HTR-8/SVneo (cell line): ENCODE measurements at places on chromosomes 12 and 14.

DNA sequence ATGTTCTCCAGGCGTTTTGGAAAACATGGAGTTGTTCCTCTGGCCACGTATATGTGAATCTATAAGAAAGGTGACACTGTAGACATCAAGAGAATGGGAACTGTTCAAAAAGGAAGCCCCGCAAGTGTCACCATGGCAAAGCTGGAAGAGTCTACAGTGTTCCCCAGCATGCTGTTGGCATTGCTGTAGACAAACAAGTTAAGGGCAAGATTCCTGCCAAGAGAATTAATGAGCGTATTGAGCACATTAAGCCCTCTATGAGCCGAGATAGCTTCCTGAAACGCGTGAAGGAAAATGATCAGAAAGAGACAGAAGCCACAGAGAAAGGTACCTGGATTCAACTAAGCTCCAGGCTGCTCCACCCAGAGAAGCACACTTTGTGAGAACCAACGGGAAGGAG is 92.5 kb upstream of the EIF5 start:
- DNase-seq = no peak

DNA sequence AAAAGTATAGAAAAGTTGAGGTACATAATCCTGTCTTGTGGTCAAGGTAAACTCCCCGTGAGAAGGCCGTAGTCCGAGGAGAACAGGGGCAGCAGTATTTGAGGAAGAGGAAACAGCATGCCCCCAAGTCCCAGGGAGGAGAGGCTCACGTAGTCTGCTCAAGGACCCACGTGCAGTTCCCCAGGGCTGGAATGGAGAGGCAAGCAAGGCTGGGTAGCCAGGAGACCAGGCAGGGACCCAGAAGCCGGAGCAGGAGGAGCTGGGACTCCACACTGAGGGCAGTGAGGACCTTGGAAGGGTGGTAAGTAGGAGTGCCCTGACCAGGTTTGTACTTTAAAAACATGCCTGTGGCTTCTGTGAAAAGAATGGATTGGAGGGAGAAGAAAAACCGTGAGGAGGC is 100.0 kb downstream of the EGLN3 start:
- no peak for DNase-seq

- no peak for DNase-seq
These were observed 6.4 kb downstream of the DDHD1 start for GRCh38 chr14:53146739-53147138.

GRCh38 chr12:26014085-26014484 is 55.6 kb downstream of the RASSF8 start:
- no peak for DNase-seq

- no peak for DNase-seq
These were observed 26.3 kb upstream of the BBS10 start for GRCh38 chr12:76374386-76375020.

- no peak for DNase-seq
These were observed 245.6 kb upstream of the RGS6 start for GRCh38 chr14:71686677-71687076.

DNA sequence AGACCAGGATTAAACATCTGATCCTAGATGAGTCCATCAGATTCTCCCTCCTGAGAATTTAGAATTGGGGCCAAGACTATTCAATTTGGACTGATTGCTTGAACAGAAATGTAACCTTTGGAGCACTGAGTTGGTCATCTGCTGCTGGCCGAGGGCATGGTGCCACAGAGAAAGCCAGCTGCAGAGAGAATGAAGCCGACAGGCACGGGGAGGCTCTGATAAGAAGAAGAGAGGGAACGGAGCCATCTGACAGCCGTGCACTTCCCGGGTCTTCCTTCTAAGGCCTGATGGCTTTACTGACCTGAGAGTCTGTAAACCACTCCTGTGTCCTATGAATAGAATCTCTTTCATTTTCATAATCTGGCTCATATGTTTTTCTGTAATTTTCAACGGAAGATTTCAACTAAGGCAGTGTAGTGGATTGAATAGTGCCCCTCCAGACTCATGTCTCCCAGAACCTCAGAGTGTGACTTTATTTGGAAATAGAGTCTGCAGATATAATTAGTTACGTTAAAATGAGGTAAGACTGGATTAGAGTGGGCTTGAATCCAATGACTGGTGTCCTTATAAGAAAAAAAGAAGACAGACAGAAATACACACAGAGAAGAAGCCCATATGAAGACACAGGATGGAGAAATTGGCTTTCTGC is 39.1 kb upstream of the FRS2 start:
- no peak for DNase-seq

- DNase-seq = no peak
These were observed 300.1 kb upstream of the FKBP4 start for GRCh38 chr12:2494486-2495192.

GRCh38 chr12:21638054-21638891 is 19.4 kb downstream of the LDHB start:
- no peak for DNase-seq

- DNase-seq = no peak
These were observed 5.6 kb downstream of the KRR1 start for GRCh38 chr12:75505706-75506312.

GRCh38 chr12:101634724-101635123 is 40.0 kb downstream of the MYBPC1 start:
- DNase-seq = no peak

DNA sequence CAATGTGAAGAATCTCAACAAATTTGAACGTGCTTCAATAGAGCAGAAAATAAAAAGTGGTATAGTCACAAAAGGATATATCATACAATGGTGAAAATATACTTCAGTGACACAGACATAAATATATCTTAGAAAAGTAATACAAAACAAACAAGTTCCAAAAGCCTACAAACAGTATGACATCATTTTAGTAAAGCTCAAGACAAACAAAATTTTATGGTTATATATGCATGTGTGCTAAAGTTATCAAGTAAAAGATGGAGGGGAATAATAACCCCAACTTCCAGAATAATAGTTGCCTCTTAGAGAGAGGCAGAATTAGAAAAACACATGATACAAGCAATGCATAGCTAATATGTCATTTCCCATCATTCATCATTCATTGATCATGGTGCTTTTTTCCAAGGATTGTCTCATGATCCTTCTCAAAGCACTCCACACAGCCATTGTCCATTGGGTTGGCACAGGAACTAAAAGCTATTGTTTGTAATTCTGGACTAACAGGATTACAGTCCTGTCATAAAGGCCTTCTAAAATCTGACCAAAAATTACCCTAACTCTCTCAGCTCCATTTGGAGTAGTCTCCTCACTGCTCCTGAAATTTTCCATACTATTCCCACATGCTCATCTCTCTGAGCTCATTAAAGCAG is 59.5 kb downstream of the IFNG-AS1 start:
- no peak for DNase-seq

- DNase-seq = no peak
These were observed 82.5 kb downstream of the NT5DC3 start for GRCh38 chr12:103758310-103759089.

DNA sequence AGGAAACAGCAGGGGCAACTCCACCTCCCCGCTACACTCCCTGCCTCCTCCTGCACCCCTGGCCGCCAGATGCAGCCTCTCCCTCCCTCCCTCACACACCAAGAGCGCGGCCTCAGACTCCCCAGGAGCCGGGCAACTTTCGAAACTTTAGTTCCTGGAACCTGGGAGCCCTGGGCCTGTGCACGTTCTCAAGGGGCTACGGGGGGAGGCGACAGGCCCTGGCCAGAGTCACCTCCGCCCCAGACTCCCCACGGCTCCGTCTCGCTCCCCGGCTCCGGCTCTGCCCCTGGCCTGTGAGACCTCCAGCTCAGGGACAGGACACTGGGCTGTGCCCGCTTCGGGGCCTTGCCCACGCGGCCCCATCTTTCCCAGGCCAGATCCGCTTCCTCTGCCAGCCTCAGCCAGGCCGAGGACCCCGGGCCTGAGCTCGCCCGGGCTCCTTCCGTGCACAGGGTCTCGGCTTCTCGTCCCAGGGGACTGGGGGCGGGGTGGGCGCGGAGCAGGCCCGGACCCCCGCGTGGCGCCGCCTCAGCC is 5.5 kb downstream of the AMN start:
- DNase-seq = no peak

- DNase-seq = no peak
These were observed 10.4 kb downstream of the APPL2 start for GRCh38 chr12:105225505-105226015.

GRCh38 chr12:47360771-47361388 is 281.1 kb upstream of the AMIGO2 start:
- no peak for DNase-seq

DNA sequence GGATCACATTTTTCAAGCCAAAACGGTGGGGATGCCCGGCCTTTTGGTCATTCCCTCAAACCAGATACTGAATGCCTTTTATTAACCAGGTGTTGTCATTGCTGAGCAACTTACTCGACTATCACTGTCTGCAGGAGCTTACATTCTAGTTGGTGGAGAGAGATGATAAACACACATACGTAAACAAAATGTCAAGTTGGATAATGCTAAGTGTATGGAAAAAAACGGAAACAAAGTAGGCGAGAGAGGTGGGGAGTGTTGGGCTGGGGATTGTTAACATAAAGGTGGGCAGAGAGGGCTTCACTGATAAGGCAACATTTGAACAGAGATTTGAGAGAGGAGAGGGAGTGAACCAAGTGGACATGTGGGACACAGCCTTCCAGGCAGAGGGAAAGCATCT is 4.5 kb downstream of the C12orf43 start:
- DNase-seq = no peak

GRCh38 chr14:80954687-80955299 is 628 bp upstream of the TSHR start:
- DNase-seq = peak; percentile 69

DNA sequence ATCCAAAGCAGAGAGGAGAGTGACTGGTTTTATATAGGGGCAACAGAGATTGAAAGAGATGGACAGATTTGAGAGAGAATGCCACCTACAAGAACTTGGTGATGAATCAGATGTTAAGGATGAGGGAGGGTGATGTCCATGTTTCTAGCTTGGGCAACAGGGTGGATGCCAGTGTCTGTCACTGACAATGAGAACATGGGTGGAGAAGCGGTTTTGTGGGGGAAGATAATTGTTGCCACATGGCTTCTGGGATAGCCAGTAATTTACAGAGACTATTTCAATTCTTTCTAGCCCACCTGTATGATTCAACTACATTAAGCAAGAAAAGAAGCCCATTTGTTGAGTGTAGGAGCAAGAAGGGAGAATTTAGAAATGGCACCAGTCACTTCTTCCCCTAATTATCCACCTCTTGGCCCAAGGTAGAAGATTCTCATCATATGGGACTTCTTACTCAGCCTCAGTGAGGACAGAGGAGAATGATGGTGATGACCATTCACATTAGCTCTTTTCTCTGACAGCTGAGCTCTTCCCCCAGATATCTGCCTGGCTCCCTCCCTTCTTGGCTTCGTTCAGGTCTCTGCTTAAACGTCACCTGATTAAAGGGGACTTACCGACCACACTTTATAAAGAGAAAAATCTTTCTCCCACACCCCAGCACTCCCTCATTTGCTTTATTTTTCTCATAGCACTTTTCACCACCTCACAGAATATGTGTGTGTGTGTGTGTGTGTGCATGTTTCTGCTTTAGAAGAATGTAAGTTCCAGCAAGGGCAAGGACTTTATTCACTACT is 117.8 kb downstream of the DUSP6 start:
- no peak for DNase-seq

- no peak for DNase-seq
These were observed 10.4 kb upstream of the FBLN5 start for GRCh38 chr14:91957876-91958313.

GRCh38 chr12:124217508-124218242 is 77.2 kb upstream of the RFLNA start:
- DNase-seq = no peak

DNA sequence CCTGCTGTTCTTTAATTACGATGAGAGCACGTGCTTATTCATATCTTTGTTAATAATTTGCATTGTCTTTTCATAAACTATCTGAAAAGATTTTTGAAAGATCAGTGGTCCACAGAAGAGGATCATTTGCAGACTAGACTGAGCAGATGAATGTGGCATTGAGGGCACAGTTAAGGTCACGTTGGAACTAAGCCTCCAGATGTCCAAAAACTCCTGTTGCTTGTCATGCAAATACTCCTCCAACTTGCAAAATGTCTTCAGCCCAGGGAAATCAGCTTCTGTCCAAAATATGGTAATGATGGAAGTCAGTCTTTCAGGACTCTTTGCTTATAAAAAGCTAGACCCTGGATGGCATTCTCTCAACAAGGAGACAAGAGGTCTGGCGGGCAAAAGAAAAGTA is 201.6 kb upstream of the TMEM260 start:
- DNase-seq = no peak

DNA sequence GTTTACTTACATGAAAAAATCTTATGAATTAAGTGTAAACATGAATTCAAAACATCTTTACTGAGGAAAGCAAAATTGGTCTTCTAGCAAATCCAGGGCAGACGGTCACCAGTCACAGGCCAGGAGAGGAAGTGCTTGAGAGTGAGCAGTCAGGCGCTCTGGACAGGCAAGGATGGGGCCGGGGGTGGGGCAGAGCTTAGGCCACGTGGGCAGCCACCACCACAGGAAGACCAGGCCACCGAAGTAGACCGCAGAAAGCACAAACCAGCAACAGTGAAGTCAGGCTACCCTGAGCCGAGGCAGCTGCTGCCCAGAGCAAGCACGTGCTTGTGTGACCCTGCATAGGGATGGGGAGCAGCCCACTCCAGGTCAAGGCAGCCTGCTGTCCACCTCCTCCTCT is 33.5 kb downstream of the SLC6A12 start:
- no peak for DNase-seq

DNA sequence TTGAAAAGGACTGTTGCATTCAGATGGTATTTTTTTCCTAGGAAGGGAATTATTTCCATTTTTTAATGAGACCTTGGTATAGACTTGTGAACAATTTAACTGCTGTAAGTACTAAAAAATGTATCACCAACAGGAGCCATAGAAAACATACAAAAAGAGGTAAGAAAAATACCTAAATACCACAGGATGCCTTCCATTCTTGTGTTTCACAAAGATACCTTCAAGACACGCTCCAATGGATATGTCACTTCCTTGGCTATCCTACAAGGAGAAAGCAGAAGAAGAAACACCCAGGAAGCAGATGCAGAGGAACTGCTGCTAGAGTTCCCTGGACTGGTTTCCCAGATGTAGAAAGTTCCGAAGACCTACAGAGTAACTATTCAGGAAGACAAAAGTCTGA is 54.2 kb downstream of the PTPN21 start:
- no peak for DNase-seq

DNA sequence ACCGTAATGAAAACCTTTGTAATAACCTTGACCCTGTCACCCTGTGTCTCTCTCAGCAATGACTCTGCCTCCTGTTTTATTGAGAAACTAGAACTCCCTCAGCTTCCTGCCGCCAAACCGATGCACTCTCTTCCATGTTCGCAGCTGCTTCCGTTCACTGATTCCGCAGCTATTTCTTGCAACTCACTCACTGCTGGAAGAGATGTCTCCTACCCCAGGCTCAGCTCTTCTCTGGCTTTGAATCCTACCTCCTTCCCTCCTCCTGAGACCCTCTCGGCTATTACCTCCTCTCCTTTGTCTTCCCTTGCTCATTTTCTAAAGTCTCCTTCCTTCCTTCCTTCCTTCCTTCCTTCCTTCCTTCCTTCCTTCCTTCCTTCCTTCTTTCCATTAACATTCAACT is 71.0 kb downstream of the ESRRB start:
- DNase-seq = no peak

DNA sequence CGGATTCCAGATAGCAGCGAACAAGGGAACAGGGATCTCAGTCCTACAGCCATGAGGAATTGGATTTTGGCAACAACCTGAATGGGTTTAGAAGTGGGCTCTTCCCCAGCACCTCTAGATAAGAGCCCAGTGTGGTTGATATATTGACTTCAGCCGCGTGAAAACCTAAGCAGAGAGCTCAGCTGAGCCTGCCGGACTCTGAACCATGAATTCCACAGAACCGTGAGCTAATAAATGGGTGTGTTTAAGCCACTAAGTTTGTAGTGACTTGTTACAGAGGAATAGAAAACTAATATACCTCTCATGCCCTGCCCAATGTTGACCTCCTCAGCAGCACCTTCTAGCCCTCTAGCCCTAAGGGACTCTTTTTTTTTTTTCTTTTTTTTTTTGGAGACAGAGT is 32.4 kb upstream of the TMED10 start:
- DNase-seq = no peak
